ENCODE measurements at places on chromosomes 7 and 10.

GRCh38 chr10:61623161-61623560 lies 39.6 kb upstream of the CABCOCO1 start:
- DNase-seq: no peak

DNA sequence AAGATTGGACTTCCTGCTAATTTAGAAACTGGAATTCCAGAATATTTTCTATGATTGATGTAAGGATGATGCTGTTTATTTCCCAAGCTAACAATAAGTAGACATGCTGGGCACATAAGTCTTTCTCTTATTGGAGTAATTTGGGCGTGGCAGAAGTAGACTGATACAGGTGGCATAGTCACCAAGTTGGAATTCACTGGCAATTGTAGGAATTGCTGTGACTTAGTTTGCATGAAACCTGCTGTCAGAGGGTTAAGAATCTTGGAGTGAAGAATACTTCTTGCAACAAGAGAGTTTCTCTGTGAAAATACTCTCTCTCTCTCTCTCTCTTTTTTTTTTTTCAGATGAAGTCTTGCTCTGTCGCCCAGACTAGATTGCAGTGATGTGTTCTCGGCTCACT lies 569.7 kb downstream of the REEP3 start:
- DNase-seq: no peak

DNA sequence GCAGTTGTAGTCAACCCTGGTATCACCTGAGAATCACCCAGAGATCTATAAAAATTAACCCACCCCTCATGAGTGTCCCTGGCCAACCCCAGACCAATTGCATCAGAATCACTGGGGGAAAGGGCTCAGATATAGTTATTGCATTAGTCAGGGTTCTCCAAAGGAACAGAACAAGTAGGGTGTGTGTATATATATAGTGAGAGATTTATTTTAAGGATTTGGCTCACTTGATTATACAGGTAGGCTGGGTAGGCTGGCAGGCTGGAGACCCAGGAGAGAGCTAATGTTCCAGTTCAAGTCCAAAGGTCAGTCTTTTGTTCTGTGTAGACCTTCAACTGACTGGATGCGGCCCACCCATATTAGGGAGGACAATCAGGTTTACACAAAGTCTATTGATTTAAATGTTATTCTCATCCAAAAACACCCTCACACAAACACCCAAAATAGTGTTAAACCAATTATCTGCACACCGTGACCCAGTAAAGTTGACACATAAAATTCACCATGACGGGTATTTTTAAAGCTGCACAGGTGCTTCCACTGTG lies 372.9 kb upstream of the NFE2L3 start:
- no peak for DNase-seq

DNA sequence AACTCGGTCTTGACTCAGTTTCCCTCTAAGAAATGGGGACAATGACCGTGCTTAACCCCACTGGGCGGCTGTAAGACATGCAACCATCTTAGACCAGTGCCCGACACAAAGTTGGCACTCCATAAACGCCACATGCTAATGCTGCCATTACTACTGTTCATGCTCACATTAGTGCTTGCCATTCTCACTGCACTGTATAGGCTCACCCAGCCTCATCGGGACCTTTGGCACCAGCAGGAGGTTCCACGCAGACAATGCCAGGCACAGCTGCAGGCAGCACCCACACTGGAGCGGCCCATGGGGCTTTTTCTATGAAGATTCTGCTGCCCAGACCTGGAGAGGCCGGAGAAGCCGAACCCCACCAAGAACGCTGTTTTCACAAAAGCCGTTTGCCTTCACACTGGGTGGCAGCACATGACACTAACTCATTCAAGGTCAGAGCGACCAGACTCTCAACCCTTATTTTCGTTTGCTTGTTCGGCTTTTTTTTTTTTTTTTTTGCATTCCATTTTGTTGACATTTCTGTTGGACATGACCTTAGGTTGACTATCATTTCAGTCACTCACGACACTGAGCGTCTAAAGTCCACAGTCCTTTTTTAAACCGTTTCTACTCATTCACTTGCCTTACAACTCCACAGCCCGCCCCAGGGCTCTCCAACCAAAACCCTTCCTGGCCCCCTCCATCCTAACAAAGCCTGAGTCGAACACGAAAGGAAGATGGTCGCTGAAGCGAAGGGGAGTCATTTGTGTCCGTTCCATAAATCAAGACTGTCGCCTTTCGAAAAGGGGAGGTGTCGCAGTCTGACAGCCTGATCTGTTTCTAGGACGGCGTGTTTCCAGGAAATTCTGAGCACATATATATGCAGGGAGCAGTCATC lies 124.4 kb upstream of the RNF32 start:
- no peak for DNase-seq

GRCh38 chr7:132742189-132742612 lies 165.9 kb upstream of the PLXNA4 start:
- DNase-seq: no peak

GRCh38 chr7:96547371-96547811 lies 162.3 kb downstream of the SEM1 start:
- no peak for DNase-seq

- DNase-seq: no peak
Observed at GRCh38 chr10:71404503-71405295, 8.0 kb downstream of the CDH23 start.

GRCh38 chr7:43211286-43211685 lies 98.8 kb downstream of the HECW1 start:
- DNase-seq: no peak

GRCh38 chr10:97759158-97759887 lies 12.5 kb downstream of the SFRP5 start:
- peak; percentile 14 for DNase-seq

- DNase-seq: no peak
Observed at GRCh38 chr7:19117091-19117869, at the start of gene TWIST1. Gene TWIST1, minus strand, starts transcription at chr7:19117636. Its CDS starts 315 bp downstream, at chr7:19117321.

GRCh38 chr10:70052462-70053217 lies at the start of gene MACROH2A2:
Gene MACROH2A2, plus strand, starts transcription at chr10:70052846. Its CDS starts 22,813 bp downstream, at chr10:70075659.
- no peak for DNase-seq

DNA sequence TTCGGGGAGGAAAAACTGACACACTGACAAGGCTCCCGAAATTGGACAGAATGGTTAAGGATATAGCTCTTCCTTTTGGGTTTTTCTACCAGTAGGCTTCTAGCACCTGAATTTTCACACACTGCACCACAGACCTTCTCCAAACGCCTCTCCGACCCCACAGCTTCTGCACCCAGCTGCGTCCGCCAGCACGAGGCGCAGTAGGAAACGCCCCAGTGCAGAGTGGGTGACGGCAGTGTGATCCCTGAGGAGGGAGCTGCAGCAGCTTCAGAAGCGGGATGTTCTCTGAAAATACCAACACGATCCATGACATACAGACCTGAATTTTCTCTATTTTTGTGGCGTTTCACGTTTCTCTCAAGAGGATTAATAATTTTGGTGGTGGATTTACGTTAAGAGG lies 25.9 kb downstream of the HSPB1 start:
- no peak for DNase-seq

GRCh38 chr10:103793429-103793828 lies 61.9 kb downstream of the SH3PXD2A start:
- no peak for DNase-seq

- no peak for DNase-seq
Observed at GRCh38 chr10:69242852-69243212, 22.7 kb downstream of the HKDC1 start.

GRCh38 chr10:78599122-78599853 lies 469.5 kb upstream of the ZMIZ1 start:
- DNase-seq: no peak

DNA sequence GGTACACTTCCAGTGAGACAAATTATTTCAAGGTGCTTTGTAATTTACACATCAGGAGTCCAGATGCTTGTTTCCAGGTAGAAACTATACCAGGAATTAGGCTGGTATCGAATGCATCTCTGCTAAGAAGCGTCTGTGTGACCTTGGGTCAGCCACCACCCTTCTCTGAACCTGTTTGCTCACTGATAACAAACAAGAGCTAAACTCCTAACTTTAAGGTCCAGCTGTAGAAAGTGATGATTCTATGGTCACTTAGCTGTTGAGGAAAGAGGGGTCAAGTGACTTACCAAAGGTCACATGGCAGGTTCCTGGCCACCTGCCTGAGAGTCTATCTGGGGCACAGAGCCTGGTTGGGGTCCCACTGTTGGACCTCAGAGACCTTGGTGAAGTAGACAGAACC lies 95.4 kb downstream of the HIF1AN start:
- DNase-seq: no peak

DNA sequence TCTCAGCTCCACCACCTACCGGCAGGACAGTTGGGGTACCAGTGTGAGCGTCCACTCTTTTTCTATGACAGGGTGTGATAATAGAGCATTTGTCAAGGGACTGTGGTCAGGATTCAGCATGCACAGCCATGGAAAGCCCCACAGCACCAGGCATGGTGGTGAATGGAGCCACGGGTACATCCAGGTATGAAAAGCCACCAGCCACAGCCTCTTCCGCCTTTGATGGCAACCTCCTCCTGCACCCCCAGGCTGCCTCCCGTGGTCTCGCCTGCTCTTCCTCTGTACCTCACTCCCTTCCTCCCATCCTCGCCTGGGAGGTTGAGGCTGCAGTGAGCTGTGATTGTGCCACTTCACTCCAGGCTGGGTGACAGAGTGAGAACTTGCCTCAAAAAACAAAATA lies 90.2 kb upstream of the CHST15 start:
- DNase-seq: no peak

GRCh38 chr7:73433924-73434700 lies 534 bp downstream of the FZD9 start:
- no peak for DNase-seq

- no peak for DNase-seq
Observed at GRCh38 chr10:64867501-64867962, 1346.3 kb downstream of the REEP3 start.

DNA sequence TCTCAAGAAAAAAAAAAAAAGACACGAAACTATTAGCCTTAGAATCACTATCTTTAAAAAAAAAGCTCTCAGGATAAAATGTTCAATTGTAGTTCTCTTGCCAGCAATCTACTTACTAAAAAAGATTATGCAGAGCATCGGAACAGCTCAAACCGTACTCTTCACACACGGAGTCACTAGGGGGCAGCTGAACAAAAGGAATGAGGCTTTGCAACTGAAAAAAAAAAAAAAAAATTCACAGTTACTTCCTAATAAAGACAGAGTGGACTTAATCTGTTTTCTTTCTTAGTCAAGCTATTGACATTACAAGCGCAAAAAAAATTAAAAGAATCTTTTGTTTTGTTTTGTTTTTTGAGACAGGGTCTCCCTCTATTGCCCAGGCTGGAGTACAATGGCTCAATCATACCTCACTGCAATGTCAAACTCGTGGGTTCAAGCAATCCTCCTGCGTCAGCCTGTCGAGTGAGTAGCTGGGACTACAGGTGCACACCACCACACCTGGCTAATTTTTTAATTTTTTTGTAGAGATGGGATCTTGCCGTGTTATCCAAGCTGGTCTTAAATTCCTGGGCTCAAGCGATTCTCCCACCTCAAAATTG lies 11.5 kb downstream of the PMS2 start:
- peak; percentile 41 for DNase-seq

DNA sequence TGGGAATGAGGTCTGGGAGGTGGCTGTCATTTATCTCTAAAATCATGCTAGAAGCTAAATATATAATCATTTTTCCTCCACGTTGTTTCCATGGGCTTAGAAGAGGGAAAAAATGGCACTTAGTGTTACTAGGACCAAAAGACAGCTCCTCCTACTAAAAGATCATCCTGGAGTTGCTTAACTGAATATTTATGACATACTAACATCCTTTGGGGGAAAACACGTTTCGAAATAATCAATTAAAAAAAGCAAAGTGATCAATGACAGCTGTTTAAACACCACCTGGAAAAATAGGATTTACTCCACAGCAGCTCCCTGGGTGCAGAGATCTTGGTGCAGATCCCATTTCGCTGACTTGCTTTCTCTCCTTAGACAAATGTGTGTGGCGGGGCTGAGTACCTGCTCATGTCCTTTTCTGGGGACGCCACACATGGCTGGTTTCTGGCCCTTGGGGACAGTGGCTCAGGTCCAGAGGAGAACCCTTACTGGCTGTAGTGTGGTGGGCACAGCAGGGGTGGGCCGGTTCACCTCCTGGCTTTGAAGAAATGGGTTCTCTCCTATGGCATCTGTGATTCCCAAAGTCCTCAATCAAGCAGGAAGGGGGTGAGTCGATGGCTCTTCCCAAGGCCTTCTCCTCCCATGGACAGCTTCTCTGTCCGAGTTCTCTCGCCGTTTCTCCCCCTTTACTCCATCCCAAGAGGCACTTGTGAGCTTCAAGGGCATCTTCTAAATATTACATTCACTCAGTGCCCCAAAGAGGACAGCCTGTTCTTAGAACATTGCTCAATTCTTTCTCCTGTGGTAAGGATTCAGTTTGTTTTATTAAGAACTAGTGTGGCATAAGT lies 156.4 kb upstream of the KLF14 start:
- DNase-seq: no peak

- peak; percentile 44 for DNase-seq
Observed at GRCh38 chr7:102450242-102450641, 14.4 kb downstream of the ALKBH4 start.

- DNase-seq: no peak
Observed at GRCh38 chr7:76048668-76048988, 722 bp downstream of the MDH2 start.

- no peak for DNase-seq
Observed at GRCh38 chr10:35950226-35950625, 308.1 kb upstream of the FZD8 start.

GRCh38 chr7:66236713-66237303 lies 31.7 kb downstream of the TPST1 start:
- no peak for DNase-seq

- no peak for DNase-seq
Observed at GRCh38 chr10:55400075-55400849, 599.2 kb upstream of the PCDH15 start.

GRCh38 chr7:97011536-97012364 lies 6.4 kb downstream of the DLX6 start:
- DNase-seq: no peak

DNA sequence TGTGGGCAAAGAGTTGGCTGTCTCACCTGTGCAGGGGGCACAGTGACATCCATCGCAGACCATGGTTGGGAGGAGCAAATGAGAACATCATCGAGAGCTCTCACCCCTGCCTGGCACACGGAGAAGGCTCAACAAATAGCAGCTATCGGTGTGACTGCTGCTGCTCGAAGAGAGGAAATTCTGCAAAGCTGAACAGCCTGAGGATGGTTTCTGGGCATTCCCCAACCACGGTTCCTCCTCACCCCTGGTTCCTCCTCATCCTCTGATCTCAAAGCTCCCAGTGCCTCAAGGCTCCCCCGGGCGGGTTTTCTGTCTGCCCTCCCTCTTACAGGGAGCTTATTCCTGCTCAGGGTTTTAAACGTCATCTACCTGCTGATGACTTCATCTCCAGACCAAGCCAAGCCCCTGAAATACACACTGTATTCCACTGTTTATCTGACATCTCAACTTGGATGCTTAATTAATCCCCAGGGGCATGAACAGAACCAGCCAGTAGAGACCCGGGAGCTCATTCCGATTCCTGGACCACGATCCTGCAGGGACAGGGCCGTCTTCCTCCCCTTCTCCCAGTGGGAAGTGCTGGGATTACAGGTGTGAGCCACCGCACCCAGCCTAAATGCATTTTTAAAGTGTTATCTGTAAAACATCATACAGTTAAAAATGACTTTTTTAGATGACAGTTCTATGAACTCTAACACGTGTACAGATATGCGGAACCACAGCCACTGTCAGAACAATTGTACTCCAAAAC lies 19.5 kb upstream of the NOM1 start:
- no peak for DNase-seq

- DNase-seq: no peak
Observed at GRCh38 chr10:78371136-78371535, 337.5 kb downstream of the RPS24 start.

All from stimulated activated CD4-positive, alpha-beta T cell treated with anti-CD3 and anti-CD28 coated beads, Interleukin-2, amount 100 ng/mL, for 4 hours (primary cell).